Endothelial cell of umbilical vein (primary cell): ENCODE measurements at places on chromosomes 5 and 9. TPM values are rescaled to one million over a fixed set of nuclear protein-coding genes. Genes with fewer than 3 reads are reported as not detected.

DNA sequence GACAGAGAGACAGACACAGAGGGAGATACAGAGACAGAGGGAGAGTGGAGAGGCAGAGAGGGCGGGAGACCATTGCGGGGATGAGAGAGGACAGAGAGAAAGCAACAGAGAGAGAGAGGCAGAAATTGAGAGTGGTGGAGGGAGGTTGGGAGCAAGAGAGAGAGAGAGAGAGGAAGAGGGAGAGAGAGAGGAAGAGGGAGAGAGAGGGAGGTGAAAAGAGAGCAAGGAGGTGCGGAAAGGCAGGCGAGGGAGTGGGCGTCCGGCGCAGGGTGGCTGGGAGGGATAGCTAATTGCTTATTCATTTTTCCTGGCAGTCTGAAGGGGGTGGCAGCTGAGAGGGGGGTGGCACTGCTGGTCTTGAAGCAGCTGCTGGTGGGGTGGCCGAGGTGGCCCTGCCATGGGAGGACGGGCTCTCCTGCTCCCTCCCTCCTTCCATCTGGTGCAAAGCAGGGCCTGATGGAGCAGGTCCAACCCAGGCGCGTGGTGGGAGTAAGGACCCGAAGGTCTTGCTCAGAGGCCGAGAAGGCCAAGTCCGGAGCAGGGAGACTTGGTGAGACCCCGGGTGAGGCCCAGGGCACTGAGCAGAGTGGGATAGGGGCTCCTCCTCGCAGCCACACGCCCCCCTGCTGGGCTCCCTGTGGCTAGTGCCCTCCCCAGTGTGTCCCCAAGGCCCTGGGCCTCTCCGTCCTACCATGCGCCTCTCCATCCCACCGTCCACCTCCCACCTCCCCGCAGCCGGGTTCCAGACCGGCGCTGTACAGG lies 25.3 kb upstream of the RNU6ATAC start:
- no peak overlapping the region for H3K4me3 ChIP-seq
- no peak for DNase-seq
- no peaks in the 10 kb centered on the region for H3K36me3 ChIP-seq
- H3K27me3 ChIP-seq, result peaks cover 3% of the 10 kb centered on the region

PCDHGC4 gene
- 0.90 and 2.1 TPM in 2 replicates for total RNA-seq

CCNO gene
- total RNA-seq, result 0.58 and 0.88 TPM in 2 replicates

TOR1A gene
- total RNA-seq, result 56.6 and 57.8 TPM in 2 replicates

MRPL36 gene
- total RNA-seq, result 63.4 and 70.3 TPM in 2 replicates

GRCh38 chr5:134500699-134501430 lies 24.6 kb upstream of the JADE2 start:
- no peak overlapping the region for H3K4me3 ChIP-seq
- no peaks in the 10 kb centered on the region for H3K36me3 ChIP-seq
- peaks cover 17% of the 10 kb centered on the region for H3K4me1 ChIP-seq
- H3K27me3 ChIP-seq, result no peaks in the 10 kb centered on the region

DNA sequence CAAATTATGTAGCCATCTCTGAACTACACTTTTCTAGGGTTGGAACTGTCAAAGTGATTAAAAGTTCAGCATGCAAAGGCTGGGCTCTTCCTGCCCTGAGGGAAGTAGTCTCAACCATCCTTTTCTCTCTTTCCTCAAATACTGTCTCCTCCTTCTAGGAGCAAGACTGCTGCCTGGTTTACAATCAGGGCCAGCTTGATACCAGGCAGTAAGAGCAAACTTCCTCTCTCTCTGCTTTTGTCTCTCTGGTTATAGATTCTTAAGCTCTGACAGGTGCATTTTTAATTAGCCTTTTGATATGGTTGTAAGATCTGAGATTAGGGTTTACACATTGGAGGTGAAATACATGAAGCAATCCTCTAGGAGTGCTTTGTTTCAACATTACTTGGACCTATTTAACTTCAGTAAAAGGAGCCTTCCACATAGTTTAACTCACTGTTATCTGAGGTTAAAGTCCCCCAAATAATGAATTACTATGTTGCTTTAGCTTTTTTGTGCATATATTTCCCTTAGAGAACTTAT lies 436.1 kb downstream of the SPATA31D1 start:
- no peaks in the 10 kb centered on the region for H3K4me1 ChIP-seq
- no peak overlapping the region for H3K4me3 ChIP-seq

DNA sequence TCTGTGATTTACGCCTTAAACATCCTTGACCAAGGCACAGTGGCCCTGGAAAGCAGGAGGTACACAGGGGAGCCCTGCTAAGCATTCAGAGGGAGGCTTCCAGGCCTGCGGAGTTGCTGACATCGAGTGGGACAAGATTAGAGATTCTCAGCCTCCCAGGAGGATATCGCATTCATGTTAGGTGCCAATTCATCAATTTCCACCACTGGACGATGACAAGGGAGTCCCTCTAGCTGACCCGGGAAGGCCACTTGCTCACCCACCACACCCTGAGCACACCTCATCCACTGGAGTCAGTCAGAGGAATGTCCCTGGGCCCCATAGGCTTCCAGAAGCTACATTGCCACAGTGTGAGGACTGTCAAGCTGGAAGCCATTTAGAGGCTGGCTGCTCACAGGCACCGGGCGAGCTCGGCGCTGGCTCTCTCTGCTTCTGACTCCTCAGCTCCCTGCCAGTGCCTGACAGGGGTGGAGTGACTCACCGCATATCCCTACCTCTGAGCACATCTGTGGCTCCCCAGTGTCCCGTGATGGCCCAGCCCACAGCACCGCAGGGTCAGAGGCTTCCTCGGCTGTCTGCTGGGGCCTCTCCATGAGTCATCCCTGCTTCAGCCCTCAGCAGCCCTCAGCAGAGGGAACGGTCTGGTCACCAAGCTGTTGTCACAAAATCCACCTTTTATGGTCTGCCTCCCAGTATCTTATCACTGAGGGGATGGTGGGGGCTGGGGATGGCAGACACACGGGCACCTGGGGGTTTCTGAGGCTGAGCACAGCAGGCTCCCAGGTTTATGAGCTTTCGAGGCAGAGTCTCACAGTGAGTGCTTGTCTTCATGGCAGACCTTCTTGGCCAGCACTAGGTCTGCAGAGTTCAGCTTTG lies 117.5 kb downstream of the ZNF608 start:
- no peaks in the 10 kb centered on the region for H3K4me1 ChIP-seq
- H3K4me3 ChIP-seq, result no peak overlapping the region
- H3K27me3 ChIP-seq, result no peaks in the 10 kb centered on the region

- no peaks in the 10 kb centered on the region for H3K27me3 ChIP-seq
- no peak overlapping the region for H3K4me3 ChIP-seq
- H3K36me3 ChIP-seq, result no peaks in the 10 kb centered on the region
Measured at GRCh38 chr5:19880859-19881436, 107.1 kb downstream of the CDH18 start.

- no peaks in the 10 kb centered on the region for H3K4me1 ChIP-seq
- H3K27ac ChIP-seq, result no peak overlapping the region
- no peaks in the 10 kb centered on the region for H3K27me3 ChIP-seq
- no peak for DNase-seq
- H3K36me3 ChIP-seq, result no peaks in the 10 kb centered on the region
- H3K4me3 ChIP-seq, result no peak overlapping the region
Measured at GRCh38 chr5:32928761-32929160, 217.6 kb downstream of the NPR3 start.

DNA sequence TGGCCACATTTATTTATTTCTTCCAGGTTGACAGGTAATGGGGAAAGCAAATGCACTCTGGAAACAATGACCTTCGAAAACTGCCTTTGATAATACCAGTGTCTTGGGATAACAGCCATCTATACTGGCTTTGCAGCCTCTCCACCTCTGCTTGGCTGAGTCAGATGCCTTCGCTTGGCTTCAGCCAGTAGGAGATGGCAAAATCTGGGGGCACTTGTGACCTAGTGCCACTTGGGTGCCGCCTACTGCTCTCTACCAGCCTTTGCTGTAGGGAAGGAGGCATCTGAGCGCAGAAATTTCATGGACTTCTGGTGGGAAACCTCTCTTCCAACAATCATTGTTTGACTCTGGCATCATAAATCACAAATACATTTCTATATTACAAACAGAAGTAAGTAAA lies 21.8 kb downstream of the FYB1 start:
- H3K27ac ChIP-seq, result no peak overlapping the region
- no peak overlapping the region for H3K4me3 ChIP-seq
- DNase-seq, result no peak
- H3K27me3 ChIP-seq, result no peaks in the 10 kb centered on the region
- no peaks in the 10 kb centered on the region for H3K36me3 ChIP-seq
- no peaks in the 10 kb centered on the region for H3K4me1 ChIP-seq

GRM6 gene
- total RNA-seq, result not detected in 2 replicates

CDX1 gene
- not detected in 2 replicates for total RNA-seq

SAXO1 gene
- not detected in 2 replicates for total RNA-seq
